ENCODE measurements at places on chromosomes 5 and 9.

GRCh38 chr5:147643142-147643541 lies 133.3 kb upstream of the DPYSL3 start:
- DNase-seq: no peak

GRCh38 chr5:135343413-135343812 lies 55.6 kb downstream of the MACROH2A1 start:
- no peak for DNase-seq

GRCh38 chr5:478982-479535 lies 36.1 kb downstream of the EXOC3 start:
- DNase-seq: no peak

DNA sequence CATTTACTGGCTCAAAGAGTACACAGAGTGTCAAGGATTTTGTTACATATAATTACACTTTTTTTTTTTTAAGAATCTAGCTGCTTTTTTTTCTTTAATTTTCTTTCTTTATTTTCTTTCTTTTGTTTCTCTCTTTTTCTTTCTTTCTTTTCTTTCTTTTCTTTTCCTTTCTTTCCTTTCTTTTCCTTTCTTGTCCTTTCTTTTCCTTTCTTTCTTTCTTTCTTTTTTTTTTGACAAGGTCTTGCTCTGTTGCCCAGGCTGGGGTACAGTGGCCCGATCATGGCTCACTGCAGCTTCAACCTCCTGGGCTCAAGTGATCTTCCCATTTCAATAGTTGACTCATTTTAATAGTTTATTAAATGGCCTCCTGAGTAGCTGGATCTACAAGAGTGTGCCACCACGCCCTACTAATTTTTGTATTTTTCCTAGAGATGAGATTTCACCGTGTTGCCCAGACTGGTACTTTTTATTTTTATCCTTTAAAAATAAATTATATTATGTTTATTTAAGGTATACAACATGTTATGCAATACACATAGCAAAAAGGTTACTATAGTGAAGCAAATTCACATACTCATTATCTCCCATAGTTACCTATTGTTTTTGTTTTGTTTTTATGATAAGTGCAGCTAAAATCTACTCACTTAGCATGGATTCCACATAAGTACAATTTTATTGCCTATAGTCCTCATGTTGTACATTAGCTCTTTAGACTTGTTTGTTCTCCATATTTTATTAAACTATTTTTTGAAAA lies 381.5 kb upstream of the KLF4 start:
- DNase-seq: no peak
